Activated CD4-positive, alpha-beta T cell treated with anti-CD3 and anti-CD28 coated beads, Interleukin-2, amount 50 U/mL, for 24 hours (primary cell): ENCODE measurements at places on chromosomes 1 and 21.
A peak's percentile ranks its signal among the peaks of the same experiment; 100 is the strongest.

DNA sequence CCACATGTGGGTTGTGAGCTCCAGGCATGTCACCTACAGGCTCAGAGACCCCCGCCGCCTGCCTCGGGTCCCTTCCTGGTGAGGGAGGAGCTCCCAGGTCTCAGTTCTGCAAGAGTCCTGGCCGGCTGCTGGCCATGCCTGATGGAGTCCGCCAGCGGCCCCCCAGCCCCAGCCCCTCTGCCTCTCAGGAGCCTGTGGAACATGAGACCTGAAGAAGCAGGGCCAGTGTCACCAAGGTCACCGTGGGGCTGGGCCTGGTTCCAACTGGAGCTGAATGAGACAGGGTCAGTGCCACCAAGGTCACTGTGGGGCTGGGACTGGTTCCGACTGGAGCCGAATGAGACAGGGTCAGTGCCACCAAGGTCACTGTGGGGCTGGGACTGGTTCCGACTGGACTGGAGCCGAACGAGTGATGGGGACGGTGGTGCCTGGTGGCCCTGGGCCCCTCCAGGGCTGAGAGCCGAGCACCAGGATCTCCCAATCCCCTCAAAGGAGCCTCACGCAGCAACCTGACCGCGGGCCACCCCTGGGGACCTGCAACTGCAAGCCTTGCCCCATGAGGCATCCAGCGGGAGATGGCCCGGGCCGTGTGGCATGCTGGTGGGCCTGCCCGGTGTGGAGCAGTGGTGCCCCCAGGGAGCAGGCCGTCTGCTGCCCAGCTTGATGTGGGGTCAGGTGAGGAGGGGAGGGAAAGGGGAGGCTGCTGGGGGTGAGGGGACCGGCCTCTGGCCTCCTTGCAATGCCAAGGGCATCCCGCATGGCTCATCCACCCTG is 14.5 kb upstream of the PTTG1IP start:
- DNase-seq, result no peak

GRCh38 chr1:155245163-155245524 is 10.1 kb downstream of the ENTREP3 start:
- no peak for DNase-seq

DNA sequence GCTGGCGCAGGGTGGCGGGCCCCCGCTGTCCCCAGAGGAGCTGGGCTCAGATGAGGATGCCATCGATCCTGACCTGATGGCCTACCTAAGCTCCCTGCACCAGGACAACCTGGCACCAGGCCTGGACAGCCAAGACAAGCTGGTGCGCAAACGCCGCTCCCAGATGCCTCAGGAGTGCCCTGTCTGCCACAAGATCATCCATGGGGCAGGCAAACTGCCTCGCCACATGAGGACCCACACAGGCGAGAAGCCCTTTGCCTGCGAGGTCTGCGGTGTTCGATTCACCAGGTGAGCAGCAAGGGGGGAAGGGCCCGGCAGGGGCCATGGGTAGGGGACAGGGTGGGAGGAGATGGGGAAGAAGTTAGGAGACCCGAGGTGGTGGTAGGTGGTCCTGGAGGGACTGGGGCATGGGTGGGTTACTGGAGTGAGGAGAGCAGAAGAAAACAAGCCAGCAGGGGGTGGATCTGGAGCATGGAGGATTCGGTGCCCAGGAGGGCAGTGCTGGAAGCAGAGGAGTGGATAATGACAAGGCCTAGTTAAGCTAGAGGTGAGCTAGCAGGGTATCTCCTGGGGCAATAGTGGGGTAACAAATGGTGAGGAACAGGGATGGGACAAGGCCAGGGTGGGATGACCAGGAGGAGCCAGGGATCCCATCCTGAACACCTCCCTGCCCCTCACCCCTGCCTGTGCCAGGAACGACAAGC is 13.1 kb downstream of the ZBTB7B start:
- no peak for DNase-seq

DNA sequence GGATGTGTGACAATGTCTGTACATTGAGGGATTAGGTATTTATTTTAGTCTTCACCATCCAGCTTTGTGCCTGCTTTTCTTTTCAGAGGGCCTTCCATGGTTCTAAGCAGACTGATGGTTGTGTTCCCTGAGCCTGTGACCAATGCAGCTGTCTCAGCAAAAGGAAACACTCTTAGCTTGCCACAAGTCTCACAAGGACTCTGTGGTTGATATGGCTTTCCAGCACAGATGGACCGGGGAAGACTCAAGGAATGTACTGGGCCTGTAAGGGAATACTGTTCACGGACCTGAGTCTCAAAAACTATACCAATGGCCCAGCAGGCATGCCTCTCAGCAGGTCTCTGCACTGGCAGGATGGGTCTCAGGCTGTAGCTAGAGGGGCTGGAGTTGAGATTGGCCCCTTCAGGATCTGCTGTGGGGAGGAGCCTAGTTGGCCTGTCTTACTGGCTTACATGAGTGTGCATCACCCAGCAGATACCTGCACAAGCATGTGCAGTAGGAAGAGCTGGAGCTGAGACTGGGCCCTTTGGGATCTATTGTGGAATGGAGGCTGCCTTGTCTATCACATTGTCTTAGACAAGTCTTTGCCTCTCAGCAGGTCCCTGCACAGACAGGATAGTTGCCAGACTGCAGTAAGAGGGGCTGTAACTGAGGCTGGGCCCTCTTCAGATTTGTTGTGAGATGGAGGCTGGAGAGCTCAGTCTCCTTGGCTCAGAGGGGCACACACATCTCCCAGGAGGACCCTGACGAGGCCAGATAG is 52.0 kb upstream of the PDC start:
- DNase-seq, result no peak

DNA sequence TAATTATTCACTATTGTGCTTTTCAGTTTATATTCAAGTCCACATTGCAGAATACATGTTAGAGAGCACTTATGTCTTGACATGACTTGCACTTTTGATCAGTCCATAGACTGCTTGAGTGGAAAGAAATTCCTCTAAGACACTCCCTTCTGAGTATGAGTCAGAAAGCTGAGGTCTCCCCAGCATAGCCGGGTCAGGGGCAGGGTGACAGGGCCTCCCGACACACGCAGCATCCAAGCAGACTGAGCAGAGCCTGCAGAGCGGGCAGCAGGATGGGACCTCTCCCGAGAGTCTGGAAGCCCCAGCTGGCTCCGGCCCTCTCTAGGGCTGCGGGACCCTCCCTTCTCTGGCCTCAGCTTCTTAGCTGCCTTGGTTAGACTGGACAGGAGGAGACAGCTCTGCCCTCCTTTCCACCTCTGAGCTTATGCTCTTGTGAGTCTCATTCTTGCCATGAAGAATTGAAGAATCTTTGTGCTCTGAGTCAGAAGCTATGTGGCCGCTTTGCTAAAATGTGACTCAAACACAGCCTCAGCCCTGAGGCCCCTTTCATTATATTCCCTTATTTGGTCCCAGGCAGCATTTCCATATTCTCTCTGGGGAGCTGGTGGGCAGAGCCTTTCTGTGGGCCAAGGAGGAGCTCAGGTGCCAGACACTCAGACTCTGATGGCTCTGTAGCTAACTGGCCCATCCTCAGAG is 11.2 kb upstream of the CAPN2 start:
- DNase-seq, result no peak

DNA sequence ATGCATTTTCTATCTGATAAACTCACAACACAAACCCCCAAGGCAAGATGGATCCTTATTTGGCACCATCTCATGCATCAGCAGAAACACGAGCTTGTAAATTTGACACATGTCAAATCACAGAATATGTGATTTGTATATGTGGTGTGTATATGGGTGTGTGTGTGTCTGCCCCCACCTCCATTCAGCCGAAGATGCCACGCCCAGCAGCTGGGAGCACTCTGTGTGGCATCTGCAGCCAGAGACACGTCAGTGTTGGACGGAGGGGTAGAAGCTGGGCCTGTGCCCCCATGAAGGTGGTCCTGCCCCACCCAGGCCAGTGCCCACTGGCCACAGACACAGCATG is 108.4 kb downstream of the CAPN8 start:
- DNase-seq, result no peak

- peak; percentile 73 for DNase-seq
Observed at GRCh38 chr1:206507284-206508129, at the start of gene RASSF5. TSS of gene RASSF5 (plus strand) at chr1:206507531. CDS start at chr1:206507603, 72 bp downstream.

DNA sequence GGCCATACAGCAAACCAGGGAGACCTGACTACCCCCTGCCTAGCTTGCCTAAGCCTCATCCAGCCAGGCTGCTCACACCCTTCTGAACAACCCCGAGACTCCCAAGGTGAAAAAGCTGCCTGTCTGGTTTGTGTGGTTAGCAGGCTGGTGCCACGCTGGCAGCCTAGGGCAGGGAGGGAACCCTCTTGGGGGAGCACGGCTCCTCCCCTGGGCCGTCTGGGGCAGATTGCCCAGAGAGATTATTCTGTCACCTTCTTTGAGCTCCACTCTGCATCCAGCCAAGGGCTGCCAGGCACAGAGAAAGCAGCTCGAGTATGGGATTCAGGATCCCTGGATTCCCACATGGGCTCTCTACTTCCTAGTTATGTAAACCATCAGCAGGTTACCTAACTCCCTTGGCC is 27.5 kb upstream of the TCEA3 start:
- DNase-seq, result no peak

GRCh38 chr1:53348486-53349368 is 20.9 kb upstream of the LRP8 start:
- no peak for DNase-seq

GRCh38 chr1:14037101-14037847 is 337.3 kb downstream of the PRDM2 start:
- DNase-seq, result no peak

DNA sequence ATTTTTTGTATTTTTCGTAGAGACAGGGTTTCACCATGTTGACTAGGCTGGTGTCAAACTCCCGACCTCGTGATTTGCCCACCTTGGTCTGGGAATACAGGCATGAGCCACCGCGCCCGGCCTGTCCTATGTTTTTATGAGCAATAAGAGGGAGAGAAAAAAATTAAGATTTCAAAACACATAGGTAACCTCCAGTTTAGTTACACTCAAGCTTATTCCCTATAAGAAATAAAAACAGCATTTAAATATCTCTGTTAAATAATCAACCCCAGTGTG is 7.1 kb downstream of the RSBN1 start:
- no peak for DNase-seq

GRCh38 chr1:67889953-67890567 is 56.8 kb upstream of the GNG12 start:
- no peak for DNase-seq

DNA sequence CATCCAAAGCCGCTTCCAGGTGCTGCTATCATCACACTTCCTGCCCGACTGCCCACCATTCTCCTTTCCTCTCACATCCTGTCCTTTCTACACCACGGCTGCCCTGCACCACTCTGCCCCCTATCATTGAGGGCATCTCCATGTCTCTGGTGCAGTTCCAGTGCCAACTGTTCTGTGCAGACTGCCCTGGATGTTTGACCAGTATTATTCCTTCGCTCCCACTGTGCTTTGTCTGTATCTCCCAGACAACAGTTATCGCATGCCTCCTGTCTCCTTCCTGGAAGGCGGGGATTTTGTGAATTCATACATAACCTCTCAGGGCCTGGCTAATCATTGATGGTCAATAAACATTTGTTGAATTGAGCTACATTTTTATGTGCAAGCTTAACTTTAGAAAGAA is 63.6 kb upstream of the GNG12 start:
- no peak for DNase-seq

DNA sequence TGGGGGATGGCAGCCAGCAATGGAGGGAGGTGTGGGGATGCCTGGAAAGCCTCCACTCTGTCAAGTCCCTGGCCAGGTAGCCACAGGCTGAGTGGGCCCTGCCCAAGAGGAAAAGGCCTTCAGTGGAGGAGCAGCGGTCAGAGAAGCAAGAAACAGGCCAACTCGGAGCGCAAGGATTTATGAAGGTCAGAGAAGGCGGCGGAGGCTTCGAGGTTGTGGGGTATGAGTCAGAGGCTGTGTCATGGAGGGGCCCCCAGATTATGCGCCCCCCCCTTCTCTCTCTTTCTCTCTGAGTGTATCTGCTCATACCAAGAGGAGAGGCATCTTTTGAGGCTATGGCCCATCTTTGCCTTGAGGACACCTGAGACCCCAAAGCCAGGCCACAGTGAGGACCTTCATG is 99.5 kb downstream of the CASZ1 start:
- DNase-seq, result no peak

DNA sequence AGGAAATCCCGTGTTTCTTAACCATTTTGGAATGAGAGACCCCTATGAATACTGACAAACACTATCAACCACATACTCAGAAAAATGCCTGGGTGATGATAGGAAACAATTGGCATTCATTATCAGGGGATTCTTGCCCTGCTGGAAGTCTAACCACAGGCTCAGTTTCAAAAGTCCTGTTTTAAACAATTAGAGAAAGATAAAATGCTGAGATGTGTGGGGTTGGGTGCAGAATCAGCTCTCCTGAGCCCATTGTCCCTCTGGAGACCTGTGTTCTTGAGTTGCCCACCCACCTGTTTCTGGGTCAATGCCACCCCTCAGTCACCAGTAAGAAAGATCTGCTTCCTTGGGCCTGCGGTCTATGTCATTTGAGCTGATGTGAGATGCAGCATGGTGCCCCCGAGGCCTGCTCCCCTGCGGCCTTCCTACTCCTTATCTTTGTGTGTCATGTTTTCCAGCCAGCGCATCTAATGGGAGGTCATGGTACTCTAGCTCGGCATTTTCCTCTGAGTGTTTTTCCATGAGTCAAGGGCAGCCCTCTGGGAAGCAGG is 130.3 kb upstream of the PLXNA2 start:
- no peak for DNase-seq

GRCh38 chr1:39525366-39526165 is 34.1 kb downstream of the BMP8A start:
- DNase-seq, result no peak

DNA sequence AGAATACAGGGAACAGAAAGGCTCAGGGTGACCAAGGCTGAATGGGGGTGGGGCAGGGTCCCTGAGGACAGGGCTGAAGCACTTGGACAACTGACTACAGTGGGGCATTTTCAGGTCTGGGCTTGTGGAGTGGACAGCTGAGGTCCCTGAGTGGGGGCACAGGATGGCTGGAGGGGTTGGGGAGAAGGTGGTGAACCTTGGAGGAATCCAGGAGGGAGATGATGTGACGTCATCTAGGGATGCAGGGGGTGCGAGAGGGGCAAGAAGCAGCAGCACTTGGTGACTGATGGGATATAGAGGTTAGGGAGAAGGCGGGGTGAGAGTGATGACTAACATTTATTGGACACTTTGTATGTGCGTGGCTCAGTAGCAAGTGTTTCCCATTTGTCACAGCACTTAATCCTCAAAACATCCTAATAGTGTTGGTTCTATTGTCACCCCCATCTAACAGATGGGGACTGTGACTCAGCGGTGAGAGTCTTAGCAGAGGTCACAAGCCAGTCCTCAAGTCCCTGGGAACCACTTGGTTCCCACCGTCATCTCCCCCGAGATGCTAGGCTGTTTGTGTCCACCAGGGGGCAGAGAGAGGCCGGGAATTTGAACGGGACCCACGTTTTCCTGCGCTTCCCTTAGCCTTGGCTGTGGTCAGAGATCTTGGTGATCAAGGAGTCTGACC is 27.9 kb upstream of the BMP8B start:
- DNase-seq, result peak; percentile 17

GRCh38 chr1:172112576-172112975 is 271.3 kb downstream of the DNM3 start:
- DNase-seq, result no peak

DNA sequence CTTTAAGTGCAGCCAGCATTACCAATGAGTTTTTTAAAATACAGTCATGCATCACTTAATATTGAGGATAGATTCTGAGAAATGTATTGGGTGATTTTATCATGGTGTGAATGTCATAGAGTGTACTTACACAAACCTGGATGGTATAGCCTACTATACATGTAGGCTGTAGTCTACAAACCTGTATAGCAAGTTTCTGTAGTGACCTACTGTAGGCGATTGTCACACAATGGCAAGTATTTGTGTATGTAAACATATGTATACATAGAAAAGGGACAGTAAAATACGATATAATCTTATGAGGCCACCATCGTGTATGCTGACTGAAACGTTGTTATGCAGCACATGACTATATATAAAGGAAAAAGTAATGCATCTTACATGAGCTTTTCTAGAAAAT is 48.2 kb downstream of the RPE65 start:
- DNase-seq, result no peak
